ENCODE measurements at places on chromosomes 12 and 14.

DNA sequence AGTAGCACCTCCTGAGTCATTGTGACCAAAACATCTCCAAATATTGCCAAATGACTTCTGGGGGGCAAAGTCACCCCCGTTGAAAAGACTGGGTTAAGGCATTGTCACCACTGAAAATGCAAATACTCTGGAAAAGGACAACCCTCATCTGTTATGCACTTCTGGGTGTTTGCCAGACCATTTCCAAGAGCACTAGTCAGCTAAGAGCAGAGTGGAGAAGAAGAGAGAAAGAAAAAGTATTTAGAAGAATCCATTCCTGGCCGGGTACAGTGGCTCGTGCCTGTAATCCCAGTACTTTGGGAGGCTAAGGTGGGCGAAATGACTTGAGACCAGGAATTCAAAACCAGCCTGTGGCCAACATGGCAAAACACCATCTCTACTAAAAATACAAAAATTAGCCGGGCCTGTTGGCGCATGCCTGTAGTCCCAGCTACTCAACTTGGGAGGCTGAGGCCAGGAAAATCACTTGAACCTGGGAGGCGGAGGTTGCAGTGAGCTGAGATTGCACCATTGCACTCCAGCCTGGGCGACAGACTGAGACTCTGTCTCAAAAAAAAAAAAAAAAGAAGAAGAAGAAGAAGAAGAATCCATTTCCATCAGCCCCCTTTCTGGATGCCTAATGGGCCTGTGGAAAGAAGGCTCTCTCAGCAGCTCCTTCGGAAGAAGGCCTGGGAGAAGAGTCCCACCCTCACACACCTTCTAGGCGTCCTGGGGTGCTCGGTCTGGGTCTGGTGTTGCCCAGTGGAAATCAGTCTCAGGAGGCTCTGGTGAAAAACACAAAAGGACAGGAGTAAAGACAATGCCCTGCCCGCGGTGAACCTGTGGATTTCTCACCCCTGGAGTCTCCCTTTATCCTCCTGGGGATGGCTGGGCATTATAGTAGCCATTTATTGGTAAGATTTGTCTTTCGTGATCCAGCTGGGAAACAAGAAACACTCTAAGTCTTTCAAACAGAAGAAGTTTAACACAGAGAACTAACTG is 3.5 kb upstream of the LTBR start:
- DNase-seq = no peak

GRCh38 chr14:89992273-89992672 is 36.5 kb downstream of the TDP1 start:
- no peak for DNase-seq

GRCh38 chr14:64235652-64236640 is 58.2 kb downstream of the ESR2 start:
- DNase-seq = no peak

DNA sequence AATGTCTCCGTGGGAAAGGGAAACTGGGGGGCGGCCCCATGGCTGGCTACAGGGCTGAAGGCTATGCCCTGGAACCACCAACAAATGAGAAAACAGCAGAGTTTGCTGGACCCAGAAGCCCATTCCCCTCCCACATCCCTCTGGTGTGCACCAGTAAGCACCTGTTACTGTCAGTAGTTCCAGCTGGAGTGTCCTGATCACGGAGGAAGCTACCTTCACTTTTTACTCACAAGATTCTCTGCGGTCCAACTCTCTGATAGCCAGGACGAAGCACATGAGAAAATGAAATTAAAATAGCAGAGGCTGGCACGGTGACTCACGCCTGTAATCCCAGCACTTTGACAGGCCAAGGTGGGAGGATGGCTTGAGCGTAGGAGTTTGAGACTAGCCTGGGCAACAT is 22.7 kb upstream of the MEG3 start:
- DNase-seq = no peak

DNA sequence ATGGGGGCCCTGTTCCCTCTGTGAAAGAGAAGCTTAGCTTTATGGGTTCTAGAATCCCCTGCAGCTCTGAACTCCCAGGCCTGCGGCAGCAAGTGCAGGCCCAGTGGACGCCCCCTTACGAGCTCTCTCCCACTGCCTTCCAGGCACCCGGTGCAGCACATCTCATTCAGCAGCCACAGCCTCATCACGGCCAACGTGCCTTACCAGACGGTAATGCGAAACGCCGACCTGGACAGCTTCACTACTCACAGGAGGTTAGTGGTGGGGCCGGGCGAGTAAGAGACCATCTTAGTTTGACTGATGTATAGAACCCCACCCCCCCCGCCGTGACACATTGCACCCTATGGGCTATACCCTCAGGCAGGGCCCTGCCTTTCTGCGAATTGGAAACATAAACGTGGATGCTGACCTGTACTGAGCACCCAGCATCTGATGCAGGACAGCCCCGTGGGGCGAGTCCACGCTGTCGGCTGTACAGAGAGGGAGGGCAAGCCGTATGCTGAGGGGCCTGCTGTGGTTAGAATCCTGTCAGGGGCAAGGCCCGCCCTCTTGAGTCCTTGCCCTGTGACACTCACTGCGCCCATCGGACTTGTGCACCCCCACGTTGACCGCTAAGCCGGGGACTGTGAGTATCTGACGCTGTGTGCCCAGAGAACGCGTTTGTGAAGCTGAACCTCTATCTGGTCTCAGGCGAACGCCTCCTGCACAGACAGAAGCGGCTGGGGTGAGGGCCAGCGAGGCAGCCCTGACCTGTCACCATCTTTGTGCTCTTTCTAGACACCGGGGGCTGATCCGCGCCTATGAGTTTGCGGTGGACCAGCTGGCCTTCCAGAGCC is 71.7 kb downstream of the TESC start:
- no peak for DNase-seq

DNA sequence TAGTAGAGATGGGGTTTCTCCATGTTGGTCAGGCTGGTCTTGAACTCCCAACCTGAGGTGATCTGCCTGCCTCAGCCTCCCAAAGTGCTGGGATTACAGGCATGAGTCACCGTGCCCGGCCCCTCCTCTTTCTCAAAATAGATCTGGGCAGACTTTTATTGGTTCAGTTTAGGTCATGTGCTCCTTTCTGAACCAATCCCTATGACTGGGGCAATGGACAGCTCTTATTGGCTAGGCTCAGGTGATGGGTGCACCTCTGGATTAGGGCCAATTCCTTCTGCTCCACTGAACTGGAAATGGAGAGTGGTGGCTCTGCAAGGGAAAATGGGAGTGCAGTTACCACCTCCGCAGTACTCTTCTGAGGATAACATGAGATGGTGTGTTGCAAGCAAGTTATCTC is 6.2 kb upstream of the ATP6V0A2 start:
- no peak for DNase-seq

DNA sequence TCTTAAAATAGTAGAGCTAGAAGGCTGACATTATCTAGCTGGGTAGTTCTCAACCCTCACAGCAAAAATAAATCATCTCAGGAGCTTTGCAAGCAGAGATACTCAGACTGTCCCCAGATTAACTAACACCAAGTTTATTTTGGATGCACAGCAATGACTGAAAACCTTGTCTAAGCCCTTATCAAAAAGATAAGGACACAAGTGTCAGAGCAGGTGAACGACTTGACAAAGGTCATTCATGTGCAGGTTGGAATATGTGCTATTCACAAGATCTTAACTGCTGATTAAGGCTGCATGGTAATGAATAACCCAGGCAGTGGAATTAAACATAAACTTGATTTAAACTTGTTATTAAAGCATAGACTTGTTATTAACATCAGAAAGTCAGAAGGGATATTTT is 246.6 kb downstream of the BTG1 start:
- DNase-seq = no peak

DNA sequence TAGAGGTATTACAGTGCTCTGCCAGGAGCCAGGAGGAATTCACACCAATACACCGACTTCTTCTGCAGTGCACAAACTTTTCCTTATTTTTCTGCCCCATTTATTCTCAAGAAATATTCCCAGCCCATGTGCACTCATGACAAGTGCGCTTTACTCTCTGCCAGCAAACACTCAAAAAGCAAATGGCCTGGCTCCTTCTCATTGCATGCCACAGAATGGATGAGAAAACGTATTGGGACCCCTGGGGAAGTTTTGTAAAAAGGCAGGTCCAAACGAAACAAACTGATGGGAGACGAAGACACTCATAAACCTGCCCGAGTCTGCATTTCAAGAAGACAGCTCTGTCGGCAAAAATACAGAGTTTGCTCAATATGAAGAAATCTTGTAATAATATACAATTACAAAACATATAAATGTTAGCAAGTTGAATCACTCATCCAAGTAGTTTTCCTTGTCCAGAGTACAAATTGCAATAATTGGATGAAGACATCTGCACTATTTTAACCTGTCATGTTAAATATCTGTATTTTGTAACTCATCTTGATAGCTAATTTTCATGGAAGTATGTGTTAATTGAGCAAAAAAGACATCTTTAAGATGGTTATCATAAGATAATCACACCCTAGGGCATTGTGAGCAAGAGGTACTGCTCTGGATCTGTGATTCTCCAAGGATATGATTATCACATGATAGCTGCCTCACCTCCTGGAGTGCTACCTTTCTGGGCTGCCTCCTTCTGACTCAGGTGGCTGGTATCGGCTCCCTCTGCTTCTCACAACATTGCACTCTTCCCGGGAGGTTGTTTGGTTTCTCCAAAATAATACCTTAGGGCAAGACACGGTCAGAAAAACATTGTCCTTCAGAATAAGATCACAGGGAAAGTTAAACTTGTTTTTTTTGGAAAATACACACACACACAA is 260.8 kb upstream of the G2E3 start:
- no peak for DNase-seq

- no peak for DNase-seq
These were observed 17.2 kb upstream of the BDKRB1 start for GRCh38 chr14:96238676-96239265.

DNA sequence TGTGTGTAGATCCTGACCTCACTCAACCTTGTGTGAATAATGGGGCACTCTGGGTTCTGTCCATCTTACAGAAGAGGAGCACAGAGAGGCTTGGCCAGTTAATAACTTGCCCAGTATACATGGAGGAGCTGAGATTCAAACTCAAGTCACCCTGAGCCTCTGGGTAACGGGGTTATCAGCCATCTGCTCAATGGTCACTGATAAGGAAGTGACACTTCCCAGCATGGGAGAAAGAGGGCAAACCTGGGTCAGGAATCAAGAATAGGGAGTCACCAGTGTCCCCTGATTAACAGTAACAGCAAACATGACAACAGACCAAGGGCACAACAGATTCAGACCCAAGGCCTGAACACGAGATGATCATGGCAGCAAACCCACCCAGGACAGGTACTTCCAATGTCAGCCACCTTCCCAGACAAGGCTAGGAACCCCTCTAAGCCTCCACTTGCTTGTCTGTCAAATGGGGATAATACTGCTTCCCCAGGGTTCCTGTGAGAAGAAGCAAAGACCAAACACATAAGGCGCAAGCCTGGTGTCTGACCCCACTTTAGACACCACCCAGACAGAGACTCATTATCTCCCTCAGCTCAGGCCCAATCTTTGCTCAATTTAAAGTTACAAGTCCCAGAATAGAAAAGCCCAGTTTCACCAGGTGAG is 3.6 kb downstream of the CCDC85C start:
- DNase-seq = no peak

DNA sequence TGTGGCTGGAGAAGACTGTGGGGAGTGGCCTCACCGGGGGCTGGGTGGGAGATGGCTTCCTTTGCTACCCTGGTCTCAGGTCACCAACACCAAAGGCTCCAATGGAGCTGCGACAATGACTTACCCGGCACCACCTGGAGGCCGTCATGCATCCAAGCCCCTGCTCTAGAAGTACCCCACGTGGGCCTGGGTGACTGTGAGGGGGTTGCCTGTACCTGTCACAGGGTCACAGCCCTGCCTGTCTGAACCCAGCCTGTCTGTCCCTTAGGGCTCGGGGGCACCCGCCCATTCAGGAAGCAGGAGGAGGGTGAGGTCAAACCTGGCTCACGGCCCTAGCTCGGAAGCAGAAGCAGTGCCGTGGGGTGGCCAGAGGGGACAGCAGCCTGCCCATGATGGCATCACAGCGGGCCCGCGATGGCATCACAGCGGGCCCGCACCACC is 18.9 kb downstream of the ABCB9 start:
- DNase-seq = no peak

DNA sequence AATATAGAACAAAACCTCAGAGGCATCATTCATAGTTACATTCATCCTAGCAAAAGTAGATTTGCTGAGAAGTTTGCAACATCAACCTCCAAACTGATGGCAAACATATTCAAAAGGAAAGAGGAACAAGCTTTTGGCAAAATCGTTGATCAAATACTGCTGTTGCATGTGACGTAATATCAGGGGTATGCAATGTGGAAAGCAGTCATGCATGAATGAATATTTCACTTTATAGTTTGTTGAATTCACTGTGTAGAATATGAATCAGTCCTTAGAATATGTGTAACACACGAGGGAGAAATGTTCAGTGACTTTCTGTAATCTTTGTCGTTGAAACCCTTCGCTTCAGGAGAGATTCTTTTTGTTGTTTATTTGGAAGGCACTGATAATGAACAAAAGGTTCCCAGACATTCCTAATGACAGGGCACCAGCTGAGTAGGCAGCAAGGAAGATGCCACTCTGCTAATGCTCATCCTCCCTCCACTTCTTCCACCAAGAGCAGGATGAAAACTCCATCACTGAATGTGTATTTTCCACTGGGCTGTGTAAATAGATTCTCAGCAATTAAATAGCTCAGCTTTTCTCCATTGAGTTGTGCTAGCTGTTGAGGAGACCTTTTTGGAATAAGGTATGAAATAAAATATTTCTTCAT is 126.1 kb downstream of the PELI2 start:
- peak; percentile 23 for DNase-seq

GRCh38 chr14:104467641-104468040 is 111.9 kb upstream of the C14orf180 start:
- DNase-seq = no peak

GRCh38 chr12:53755893-53756292 is 4.1 kb upstream of the CISTR start:
- no peak for DNase-seq

DNA sequence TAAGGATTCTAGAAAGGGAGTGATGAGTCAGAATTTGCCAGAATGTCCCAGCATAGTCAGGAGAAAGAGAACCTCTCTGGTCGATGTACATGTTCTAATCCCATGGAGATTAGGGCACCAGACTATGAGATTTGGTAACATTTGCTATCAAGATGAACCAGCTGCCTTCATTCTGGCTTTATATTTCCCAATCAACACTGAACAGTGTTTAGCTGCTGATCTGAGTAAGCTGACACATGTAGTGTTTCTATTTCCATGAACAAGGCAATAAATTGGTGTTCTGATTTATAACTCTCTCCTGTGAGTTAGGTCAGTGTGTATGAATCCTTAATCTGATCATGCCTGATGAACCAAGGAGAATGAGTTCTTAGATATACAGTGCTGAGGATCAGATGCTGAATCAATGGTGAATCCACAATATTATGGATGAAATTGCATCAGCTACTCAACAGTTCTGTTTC is 158.0 kb upstream of the AMIGO2 start:
- no peak for DNase-seq

GRCh38 chr12:53695152-53696145 is 19.6 kb upstream of the ATP5MC2 start:
- no peak for DNase-seq

GRCh38 chr12:54612225-54612750 is 22.4 kb downstream of the LACRT start:
- DNase-seq = no peak

- no peak for DNase-seq
These were observed 6.0 kb downstream of the KITLG start for GRCh38 chr12:88574278-88574677.

Measured in foreskin melanocyte (primary cell).